ENCODE measurements at places on chromosomes 7 and 10. TPM values are rescaled to one million over a fixed set of nuclear protein-coding genes. Genes with fewer than 3 reads are reported as not detected.

DNA sequence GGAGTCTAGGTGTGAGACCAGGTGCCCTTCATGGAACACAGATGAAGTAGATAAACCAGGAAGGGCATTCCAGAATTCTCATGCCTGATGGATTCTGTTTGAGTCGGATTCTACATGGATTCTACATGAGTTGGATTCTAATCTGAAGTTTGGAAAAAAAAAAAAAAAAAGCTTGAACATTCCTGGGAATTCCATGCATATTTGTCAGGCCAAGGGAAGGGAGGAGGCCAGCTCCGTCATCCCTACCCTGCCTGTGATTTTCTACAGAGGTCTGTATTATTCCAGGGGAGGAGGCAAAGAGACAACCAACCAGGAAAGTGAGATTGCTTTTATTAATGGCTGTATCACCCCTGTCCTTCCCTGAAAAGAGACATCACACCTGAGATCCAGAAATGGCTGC is 27.8 kb upstream of the EBLN1 start:
- no peak overlapping the region for H3K27ac ChIP-seq
- no peaks in the 10 kb centered on the region for H3K36me3 ChIP-seq
- DNase-seq: no peak
- H3K4me1 ChIP-seq: no peaks in the 10 kb centered on the region
- no peak overlapping the region for H3K4me3 ChIP-seq

- H3K4me3 ChIP-seq: no peak overlapping the region
- peaks cover 5% of the 10 kb centered on the region for H3K4me1 ChIP-seq
- no peak for DNase-seq
- no peaks in the 10 kb centered on the region for H3K36me3 ChIP-seq
- H3K27me3 ChIP-seq: no peaks in the 10 kb centered on the region
- no peak overlapping the region for H3K27ac ChIP-seq
Observed at GRCh38 chr7:41708581-41709358, 5.9 kb upstream of the INHBA start.

- no peaks in the 10 kb centered on the region for H3K27me3 ChIP-seq
- DNase-seq: peak; percentile 63
- H3K36me3 ChIP-seq: no peaks in the 10 kb centered on the region
- peak overlapping the region; percentile 100 for H3K27ac ChIP-seq
- peak overlapping the region; percentile 99 for H3K4me3 ChIP-seq
Observed at GRCh38 chr10:5812283-5813090, 747 bp downstream of the GDI2 start.

GIMAP5 gene
- polyA plus RNA-seq: 0.79 TPM

Data from hepatocyte (in vitro differentiated cells).